AG04450 (cell line): ENCODE measurements at places on chromosomes 4 and X.

GRCh38 chr4:156018383-156018782, 64.7 kb upstream of the CTSO start:
- DNase-seq: no peak

- DNase-seq: peak; percentile 4
Measured at GRCh38 chrX:135185795-135186443, 14.7 kb upstream of the CT55 start.

DNA sequence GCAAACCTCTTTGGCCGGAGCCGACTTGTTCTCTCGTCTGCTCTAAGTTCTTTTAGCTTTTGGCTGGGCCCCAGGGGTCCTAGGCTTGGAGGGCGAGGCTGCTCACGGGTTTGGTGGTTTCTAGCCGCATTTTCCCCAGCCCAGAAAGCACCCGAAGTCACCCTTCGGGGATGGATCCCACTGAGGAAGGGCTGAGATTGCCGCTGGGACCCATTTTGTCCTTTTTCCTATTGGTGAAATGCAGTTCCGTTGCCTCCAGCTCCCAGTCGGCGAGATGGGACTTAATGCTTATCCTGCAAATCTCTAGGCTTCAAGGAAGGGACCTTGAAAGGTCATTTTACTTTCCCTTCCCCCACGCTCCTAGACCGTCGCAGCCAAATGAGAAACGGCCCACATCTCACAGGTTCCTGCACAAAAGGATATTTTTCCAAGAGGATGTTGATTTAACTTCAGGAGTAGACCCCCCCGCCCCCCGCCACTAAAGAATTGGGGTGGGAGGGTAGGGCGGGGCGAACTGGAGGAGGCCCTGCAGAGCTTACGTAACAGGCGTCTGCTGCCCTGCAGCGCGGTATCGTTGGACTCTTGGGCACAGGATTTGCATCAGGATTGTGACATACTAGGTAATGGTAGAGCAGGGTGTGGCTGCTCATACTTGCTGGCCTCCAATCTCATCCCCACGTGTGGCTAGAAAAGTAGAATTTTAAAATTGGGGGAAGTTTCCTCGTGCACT, 564 bp downstream of the PGK1 start:
- no peak for DNase-seq

GRCh38 chr4:10033191-10033881, 12.0 kb upstream of the SLC2A9 start:
- peak; percentile 10 for DNase-seq

DNA sequence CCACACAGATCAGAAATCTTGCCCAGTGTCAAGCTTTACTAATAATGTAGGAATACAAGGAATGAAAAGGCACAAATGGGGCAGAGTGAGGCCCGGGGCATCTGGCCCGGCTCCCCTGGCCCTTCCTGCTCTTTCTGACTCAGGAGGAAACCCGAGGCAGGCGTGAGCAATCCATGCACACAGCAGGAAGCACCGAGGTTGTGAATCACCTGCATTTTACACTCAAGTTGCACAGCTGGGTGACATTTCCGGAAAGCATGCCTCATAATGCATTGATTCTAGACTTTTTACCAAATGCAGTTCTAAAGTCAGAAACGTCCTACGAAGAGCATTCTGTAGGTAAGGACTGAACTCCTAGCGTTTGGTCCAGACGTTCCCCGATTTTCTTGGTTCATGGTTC, 38.9 kb downstream of the PRIMPOL start:
- peak; percentile 72 for DNase-seq

GRCh38 chr4:25797136-25797535, 65.7 kb downstream of the SEL1L3 start:
- DNase-seq: no peak

GRCh38 chrX:109967156-109967555, 35.8 kb upstream of the TMEM164 start:
- no peak for DNase-seq

DNA sequence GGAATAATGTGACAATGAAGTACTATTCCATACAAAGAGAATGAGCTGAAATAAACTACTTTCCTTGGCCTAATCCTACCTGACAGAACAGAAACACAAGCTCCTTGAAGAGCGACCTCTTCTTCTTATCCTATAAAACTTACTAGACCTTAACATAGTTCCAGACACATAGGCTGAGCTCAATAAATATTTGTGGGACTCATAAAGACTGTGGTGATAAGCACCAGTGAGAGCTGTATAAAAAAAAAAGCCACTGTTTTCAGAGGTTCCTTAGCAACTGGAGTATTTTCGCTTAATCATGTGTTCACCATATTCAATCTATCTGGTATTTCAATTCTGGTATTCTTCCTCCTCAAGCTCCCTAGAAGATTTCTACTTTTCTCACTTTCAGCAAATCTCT, 1129.6 kb downstream of the STPG2 start:
- no peak for DNase-seq

GRCh38 chrX:74369666-74370065, 51.6 kb upstream of the SLC16A2 start:
- DNase-seq: no peak

DNA sequence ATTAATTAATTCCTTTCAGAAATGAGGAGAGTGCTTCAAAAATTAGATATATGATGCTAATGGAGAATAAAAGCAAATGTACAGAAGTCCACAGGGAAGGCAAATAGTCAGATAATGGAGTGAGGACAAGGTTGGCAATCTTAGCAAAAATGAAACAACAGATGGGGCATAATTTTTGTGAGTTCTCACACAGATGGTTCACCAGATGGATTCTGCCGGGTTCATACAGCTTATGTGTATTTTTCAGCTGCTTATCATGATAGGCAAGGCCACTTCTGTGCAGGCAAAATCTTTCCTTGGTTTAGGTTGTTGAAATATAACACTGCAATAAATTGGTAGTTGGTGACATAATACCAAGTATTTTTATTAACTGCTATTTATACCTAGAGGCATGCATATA, 1539.0 kb upstream of the IGFBP7 start:
- DNase-seq: no peak

DNA sequence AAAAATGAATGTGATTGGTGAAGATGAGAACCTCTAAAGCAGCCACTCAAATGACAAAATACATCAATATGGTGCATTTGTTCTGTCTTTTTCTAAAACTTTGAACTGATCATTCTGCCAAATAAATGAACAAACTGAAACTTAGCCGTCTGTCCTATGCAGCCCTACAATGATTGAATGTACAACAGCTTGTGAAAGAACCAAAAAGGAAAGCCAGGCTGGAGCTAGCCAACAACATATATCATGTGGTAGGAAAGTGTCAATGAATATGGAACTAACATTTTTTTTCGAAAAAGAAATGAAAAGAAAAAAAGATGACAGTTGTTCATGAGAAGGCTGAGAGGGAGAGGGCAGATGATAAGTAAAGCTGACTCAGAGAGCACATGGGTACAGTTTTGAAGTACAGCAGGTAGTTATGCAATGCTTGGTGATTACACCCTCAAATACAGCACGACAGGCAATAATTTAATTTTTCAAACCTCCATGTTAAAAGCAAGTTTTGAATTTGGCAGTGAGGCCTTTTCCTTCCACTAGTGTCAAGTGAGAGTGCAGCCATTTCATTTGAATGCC, 21.2 kb upstream of the SLC7A11 start:
- no peak for DNase-seq

DNA sequence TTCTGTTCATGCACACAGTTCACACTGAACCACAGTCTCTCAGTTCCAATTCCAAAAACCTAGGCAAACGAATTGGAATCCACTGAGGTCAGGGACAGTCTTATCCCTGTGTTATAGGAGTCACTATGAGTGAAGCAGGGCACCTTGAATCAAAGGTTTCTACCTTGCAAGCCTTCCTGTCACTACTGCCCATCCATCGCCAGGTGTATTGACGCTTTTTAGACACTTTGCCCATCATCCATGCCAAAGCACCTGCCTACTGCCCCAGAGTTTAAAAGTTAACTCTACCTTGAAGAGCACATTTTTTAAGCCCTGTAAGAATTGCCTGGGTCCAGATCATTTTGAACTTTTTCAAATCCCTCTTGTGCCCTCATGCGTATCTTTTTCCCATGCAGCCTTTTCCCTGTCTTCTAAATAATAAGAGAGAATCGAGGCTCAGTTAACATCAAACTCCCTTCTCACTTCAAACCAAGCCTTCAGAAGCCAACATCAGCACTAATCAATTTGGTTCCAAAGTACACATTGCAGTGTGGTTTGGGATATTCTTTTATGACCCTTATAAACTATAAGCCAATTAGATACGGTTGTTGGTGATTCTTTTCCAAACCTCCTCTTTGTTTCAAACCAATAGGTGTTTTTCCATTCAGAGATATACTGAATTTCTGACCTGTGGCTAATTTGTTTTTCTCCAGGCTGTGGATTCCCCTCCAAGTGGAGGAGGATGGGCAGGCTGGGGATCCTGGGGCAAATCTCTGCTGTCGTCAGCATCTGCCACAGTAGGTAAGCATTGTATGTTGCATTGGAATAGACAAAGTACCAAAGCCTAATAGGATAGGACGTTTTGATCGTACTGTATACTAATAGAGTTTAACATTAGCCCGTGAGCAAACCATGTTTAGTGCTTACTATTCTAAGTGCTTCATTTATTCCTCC, 23.7 kb downstream of the FAM114A1 start:
- DNase-seq: no peak

DNA sequence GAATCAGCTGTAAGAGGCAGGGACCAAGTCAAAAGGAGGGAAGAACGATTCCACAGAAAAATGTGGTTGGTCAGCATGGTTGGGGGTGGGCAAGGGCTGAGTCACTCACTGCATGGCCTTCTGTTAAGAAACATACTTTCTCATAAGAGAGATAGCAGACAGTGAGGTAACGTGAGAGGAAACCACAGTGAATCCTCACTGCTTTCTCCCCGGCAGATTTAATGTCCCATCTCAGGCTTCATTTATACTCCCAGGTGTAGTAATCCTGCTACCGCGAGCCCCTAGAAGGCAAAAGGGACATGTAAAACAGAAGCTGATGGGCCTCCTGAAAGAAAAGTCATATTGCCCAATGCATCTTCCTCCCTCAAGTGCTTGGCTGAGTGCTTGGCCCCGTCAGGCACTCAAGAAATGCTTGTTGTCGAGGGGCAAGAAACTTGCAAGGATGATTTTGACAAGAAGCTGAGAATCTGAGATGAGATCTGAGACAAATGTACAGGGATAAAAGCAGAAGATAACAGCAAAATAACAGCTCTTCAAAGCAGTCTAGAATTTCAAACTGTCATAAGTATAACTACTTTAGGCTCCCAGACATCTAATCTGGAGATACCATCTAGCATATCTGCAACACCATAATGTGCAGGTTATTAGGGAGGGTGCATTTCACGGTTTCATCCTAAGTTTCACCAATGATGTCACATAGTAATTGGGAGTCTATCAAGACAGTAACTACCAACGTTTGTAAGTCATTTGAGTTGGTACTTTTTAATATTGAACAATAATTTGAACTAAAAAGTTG, 40.2 kb downstream of the SH3KBP1 start:
- peak; percentile 56 for DNase-seq

DNA sequence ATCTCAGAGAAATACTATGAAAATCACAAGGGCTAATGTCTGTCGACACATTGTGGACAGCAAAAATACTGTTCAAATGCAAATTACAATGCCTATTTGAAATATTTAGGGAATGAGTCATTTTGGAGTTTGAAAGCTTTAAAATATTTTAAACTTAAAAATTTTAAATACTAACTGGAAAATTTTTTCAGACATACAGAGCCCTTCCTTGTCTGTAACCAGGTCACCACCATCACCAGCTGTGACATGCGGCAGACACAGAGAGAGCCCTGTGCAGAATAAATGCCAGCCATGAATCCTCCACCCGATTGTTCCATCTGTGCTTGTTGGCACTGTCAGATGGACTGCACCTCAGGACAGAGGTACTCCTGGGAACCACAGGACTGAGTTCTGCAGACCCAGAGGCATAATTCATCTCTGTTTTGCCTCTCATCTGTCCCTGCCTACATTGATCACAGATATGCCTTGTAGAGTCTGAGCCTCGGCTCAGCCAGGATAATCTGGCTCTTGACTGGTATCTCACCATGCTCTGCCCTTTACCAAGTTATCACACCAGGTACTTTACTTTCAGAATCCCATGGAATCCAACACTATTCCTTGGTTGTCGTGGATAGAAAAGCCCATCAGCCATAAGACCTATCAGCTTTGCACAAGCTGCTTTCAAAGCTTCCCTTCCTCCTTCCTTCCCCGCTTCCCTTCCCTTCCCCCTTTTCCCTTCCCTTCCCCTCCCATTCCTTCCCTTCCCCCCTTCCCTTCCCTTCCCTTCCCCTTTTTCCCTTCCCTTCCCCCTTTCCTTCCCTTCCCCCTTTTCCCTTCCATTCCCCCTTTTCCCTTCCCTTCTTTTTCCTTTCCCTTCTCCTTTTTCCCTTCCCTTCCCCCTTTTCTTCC, 67.2 kb downstream of the TBC1D9 start:
- DNase-seq: no peak

- no peak for DNase-seq
Measured at GRCh38 chr4:13399257-13399656, 84.9 kb downstream of the RAB28 start.

- DNase-seq: no peak
Measured at GRCh38 chrX:104108955-104109354, 3.4 kb upstream of the ZCCHC18 start.

- DNase-seq: no peak
Measured at GRCh38 chr4:7171191-7171900, 21.0 kb upstream of the SORCS2 start.

GRCh38 chr4:77819404-77819842, 255 bp upstream of the CNOT6L start:
- no peak for DNase-seq

- no peak for DNase-seq
Measured at GRCh38 chr4:2785613-2786012, 7.3 kb upstream of the SH3BP2 start.

GRCh38 chr4:174365018-174365587, 81.4 kb downstream of the CEP44 start:
- peak; percentile 6 for DNase-seq

- no peak for DNase-seq
Measured at GRCh38 chrX:39157796-39158195, 356.5 kb downstream of the MID1IP1 start.

DNA sequence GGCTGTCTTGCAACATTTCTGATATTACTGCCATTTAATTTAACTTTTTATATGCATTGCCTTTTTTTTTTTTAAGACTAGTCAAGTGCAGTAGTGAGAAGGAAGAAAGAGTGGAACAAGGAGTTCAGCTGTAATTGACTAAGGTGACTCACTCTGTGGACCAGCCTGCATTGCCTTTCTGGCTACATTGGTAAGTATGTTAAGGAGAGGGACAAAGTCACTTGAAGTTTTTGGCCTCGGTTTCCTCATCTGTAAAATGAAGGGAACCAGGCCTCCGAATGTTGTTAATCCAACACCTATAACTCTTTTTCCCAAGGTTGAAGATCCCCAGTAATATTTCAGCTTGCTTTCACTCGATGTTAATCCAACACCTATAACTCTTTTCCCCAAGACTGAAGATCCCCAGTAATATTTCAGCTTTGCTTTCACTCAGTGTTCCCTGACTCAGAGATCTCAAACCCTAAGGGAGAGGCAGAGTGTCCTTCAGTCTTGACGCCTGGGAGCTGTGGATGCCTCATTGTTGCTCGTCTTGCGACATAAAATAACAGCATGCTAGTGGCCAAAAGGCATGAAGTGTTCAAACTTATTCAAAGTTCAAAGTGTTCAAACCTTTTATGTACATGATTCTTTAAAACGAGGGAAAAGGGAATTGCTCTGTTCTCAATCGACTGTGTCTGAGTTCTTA, 102.0 kb downstream of the SORBS2 start:
- no peak for DNase-seq
